ENCODE measurements at places on chromosomes 6 and 20.

DNA sequence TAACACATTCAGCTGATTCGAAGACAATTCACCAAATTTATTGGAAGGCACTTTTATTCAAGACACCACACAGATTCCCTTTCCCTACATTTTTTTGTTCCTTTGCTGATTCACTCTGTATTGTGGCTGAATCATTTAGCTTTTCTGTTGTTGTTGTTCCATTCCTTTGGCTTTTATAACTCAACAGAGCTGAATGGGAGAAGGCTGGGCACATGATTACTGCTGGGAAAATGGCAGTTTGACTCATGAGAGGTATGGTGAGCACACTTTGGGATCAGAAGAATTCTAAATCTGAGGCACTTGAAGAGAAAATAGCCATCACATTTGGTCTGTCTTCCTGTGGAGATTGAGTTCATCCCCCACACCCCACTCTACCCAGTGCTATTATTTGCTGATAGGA is 15.7 kb upstream of the SAYSD1 start:
- DNase-seq, result no peak

DNA sequence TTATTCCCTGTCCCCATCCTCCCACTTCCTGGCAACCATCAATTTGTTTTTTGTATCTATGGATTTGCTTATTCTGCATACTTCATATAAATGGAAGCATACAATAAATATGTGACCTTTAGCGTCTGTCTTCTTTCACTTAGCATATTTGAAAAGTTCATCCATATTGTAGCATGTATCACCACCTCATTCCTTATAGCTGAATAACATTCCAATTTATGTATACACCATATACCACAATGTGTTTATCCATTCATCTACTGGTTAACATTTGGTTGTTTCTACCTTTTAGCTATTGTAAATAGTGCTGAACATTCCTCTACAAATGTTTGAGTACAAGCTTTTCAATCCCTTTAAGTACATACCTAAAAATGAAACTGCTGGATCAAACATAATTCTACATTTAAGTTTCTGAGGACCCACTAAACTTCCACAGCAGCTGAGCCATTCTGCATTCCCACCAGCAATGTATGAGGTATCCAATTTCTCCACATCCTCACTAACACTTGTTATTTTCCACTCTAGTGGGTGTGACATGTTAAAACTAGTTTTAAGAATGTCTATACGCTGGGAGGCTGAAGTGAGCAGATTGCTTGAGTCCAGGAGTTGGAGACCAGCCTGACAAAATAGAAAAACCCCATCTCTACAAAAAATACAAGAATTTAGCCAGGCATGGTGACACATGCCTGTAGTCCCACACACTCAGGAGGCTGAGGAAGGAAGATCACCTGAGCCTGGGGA is 32.9 kb downstream of the NUDT3 start:
- peak; percentile 5 for DNase-seq

DNA sequence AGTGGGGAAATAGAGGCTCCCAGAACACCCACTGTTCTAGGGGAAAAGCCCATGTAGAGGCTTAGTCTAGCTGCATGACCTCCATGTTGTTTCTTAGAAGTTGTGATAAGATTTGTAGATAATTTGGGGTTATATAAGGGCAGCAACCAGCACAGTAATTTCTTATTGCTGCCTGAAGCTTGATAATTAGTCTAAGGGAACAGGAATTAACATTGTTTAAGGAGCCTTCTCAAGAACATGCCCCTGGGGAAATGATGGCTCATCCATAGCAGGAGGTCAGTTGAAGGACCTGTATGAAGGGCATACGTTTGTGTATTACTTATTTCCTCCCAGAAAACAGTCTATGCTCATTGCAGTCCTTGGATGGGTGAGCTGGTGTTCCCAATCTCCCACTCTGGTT is 170.7 kb upstream of the SCGN start:
- no peak for DNase-seq

- DNase-seq, result no peak
Measured at GRCh38 chr6:1118287-1118647, 193.6 kb upstream of the FOXQ1 start.

- no peak for DNase-seq
Measured at GRCh38 chr6:99431901-99432300, 6.8 kb upstream of the PNISR start.

GRCh38 chr6:54710456-54710855 is 136.1 kb upstream of the FAM83B start:
- peak; percentile 10 for DNase-seq

DNA sequence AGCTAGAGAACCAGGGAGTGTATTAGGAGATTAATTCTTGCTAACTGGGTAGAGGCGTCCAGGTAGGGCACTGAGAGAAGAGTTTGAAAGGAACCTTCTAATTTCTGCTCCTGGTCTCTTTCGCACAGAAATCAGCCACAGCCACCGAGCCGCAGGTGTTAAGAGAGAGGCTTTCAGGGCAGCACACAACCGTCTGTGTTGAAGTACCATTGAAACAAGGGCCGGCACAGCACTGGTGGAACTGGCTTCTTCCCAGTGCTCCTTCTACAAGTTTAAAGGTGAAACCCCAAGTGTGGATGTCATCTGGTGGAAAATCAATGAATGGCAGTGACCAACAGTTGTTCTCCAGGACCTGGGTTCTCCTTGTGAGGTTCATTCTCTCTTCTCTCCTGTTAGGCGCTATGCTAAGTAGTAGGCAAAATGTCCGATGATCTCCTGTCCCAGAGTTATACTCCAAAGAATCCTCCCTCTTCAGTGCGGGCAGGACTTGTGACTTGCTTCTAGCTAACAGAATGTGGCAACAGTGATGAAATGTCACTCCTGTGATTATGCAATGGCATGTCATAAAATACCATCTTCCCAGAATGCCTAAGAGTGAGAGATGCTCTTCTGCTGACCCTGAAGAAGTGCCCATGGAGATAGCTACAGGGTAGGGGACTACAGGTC is 15.0 kb upstream of the RIN2 start:
- DNase-seq, result no peak

DNA sequence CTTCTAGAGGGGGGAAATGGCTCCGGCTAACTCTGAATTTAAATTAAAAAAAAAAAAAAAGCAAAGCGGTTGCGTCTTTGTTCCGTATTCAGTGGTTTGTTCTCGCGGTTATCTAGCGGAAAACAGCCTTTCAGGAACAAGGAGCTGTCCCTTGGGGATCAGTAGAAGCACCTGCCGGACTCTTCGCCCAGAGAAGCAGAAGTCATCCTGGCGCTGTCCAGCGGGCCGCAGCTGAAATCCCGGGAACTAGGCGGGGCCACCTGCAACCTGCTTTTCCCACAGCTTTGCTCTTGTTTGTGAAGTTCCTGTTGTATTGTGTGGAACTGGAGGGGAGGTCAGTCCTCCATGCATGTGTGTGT is 43.9 kb upstream of the GJE1 start:
- DNase-seq, result no peak

- no peak for DNase-seq
Measured at GRCh38 chr20:4383961-4384360, 337.7 kb upstream of the PRND start.

DNA sequence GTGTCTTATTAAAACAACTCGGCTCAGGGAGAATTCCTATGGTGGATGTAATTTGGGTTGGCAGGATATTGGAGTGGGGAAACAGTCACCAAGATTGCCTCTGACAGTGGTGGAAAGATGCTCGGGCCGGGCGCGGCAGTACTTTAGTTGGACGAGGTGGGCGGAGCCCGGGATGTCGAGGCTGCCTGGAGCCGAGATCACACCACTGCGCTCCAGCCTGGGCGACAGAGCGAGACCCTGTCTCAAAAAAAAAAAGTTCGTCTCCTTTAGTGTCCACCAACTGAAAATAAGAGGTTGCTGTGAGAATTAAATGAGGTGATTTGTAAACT is 621 bp downstream of the NOL7 start:
- DNase-seq, result peak; percentile 39

DNA sequence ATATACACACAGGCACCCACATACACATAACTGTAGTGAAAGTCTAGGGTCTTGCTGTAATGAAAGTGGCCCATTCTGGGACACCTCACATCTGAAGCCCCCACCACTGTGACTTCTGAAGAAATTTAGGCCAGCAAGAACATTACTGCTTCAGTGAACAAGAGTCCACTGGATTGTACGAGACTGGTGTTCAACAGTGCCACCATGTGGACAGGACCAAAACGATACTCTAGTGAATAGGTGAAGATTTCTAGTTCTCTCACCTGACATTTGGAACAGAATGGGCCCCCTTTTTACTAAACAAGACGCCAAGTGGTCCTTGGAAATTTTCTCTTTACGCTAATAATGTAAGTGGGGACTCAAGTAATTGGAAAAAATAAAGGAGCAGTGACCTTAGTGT is 156.9 kb downstream of the MAFB start:
- DNase-seq, result no peak

- DNase-seq, result no peak
Measured at GRCh38 chr6:157070403-157071107, 252.8 kb downstream of the TMEM242 start.

- no peak for DNase-seq
Measured at GRCh38 chr6:19811397-19812079, 25.6 kb upstream of the ID4 start.

DNA sequence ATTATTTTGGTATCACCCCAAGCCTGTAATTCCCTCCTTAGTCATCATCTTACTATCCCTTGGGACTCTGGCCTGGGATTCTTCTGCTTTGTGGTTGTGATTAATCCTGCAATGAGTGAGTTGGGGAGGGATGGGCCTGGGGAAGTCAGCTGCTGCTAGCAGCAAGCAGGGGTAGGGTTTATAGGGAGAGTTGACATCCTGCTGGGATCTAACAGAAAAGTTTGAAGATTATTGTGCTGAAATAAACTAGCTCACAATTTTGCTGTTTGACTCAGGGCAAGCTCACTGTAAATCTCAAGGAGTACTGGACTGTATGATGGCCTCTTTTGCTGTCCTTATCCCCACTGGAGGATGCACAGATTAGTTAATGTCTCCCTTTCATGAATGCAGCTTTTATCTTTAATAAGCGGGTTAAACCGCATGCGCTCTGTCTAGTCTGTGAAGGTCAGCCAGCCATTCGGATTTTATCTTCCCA is 83.4 kb downstream of the JARID2 start:
- no peak for DNase-seq

- peak; percentile 21 for DNase-seq
Measured at GRCh38 chr20:44642203-44643153, 9.0 kb downstream of the ADA start.

GRCh38 chr6:24940311-24940917 is 4.7 kb upstream of the RIPOR2 start:
- DNase-seq, result no peak

DNA sequence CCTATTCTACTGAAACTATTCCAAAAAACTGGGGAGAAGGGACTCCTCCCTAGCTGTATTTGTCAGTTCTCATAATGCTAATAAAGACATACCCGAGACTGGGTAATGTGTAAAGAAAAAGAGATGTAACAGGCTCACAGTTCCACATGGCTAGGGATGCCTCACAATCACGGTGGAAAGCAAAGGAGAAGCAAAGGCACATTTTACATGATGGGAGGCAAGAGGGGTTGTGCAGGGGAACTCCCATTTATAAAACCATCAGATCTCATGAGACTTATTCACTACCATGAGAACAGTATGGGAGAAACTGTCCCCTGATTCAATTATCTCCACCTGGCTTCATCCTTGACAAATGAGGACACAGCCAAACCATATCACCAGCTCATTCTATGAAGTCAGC is 111.2 kb upstream of the RIPOR2 start:
- no peak for DNase-seq

DNA sequence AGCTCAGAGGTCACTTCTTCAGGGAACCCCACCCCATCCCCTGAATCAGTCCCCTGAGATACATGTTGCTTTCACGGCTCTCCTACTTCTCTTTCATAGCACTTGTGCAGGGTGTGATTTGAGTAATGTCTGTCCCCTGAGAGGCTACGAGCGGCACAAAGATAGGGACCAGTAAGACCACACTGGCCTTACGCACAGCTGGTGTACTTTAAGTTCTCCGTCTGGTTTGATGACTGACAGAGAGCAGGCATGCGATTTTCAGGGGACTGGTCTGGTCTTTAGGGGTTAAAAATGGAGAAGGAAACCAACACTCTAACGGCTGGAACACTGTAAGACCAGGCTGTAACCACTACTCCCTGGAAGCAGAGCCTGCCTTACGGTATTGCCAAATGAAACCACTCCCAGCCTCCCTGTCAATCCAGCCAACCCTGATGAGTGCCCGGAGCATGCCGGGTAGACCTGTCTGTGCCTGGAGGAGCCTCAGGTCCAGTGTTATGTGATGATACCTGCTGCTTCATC is 47.1 kb downstream of the ELMO2 start:
- no peak for DNase-seq

GRCh38 chr20:37837924-37838323 is 65.0 kb upstream of the VSTM2L start:
- no peak for DNase-seq

DNA sequence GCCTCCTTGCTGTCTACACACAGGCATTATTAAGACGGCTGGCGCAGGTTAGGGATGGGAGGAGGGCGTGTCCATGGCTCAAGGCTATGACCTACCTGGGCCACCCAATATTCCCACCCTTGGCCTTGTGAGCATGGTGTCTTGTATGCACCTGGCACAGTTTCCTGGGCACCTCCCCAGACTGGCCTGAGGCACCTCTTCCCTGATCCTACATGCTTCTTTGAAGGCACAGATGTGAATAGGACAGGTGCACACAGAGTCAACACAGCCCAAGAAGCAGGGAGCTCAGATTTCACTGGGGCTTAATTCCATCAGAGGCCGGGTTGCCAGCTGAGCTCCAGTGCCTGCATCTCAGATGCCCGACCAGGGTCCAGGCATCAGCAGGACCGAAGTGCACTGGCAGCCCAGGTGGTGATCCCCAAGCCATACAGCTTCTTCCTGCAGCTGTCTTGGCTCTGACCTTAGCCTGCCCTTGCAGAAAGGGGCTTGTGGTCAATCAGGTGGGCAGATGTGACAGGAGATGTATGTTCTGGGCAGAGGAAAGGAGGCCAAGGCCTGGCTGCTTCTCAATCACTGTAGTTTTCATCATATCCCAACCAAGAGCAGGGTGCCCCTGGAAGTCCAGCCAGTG is 287.7 kb downstream of the CLIC5 start:
- no peak for DNase-seq

DNA sequence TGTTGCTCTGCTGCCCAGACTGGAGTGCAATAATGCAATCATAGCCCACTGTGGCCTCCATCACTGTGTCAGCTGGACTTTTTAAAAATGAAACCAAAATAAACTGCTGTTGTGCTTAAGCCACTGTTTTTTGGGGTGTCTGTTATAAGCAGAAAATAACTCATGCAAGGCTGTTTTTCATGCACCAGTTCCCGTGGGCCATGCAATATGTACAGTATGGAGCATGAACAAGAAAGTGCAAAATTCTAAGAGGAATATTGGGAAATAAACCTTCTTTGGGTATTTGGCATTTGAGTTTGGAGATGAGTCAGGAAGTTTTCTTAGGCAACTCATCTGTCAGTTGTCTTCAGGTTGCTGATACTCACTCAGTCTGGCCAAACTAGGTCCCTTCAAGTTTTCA is 14.9 kb upstream of the ZFAND3 start:
- no peak for DNase-seq

GRCh38 chr20:20003031-20003954 is 13.9 kb upstream of the NAA20 start:
- DNase-seq, result peak; percentile 24

GRCh38 chr6:36737043-36737785 is 39.6 kb downstream of the RAB44 start:
- no peak for DNase-seq
